ENCODE measurements at places on chromosomes 4 and X.
A peak's percentile ranks its signal among the peaks of the same experiment; 100 is the strongest.

GRCh38 chrX:153966841-153967535, 4.6 kb downstream of the HCFC1 start:
- DNase-seq = no peak

DNA sequence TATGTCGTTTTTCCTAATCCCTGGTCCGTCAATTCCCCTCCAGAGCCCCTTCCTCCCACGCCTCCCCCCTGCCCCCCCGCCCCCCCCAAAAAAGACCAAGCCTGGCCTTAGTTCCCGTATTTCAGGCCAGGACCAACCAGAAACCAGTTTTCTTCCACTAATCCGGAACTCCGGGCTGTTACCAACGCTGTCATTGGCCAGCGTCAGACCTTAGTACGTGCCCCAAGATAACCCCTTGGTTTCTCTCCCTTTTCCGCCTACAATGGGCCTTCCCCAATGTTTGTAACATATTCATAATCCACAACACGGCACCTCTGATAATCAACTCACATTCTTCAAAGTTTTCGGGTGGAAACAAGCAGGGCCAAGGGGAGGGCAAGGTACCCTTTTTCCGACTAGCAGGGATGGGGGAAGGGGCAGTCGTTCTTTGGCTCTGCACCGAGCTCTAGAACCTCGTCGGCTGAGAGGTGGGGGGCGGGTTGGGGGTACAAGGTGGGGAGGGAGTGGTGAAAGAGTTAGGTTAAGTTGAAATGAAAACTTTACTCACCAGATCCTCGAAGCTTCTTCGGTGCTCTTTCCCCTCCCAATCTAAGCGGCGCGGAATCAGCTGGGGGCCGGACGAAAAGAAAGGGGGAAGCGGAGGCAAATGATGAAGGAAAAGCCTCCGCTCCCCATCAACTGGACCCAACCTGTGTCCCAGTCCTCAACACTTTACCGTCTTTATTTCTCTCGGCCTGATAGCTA, 1.5 kb downstream of the BRWD3 start:
- DNase-seq = peak; percentile 23

DNA sequence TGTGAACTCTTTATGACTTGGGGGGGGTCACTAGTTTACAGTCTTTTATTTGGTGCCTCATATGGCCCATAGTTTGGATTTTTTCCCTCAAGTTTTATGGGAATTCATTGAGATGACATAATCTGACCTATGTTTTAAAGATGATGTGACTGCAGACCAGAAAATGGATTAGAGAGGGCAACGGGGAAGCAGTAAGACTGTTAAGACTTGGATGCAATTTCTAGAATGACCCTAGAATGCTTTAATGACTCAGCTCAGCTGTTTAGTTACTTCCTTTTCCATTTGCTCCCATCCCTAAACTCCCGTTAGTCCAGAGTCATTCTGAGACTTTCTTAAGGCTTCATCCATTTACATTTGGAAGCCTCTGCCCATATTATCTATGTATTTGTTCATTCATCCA, 59.9 kb upstream of the PDGFRA start:
- no peak for DNase-seq

DNA sequence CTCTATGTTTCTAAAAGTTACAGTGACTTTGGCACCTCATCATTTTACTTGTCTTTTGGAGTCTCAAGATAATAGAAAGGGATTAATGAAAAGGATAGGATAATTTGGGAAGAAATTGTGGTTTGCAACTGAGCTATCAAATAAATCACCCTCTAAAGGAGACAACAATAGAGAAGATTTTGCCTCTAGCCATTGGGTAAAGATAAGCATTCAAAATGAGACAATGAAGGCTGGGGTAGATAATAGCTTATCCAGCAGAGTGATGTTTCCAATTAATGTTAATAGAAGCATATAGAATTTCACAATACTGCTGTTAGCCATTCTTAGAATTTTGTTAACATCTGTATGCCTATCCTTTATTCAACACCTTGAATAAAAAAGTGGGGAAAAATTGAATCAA, 1177.6 kb downstream of the ADGRL3 start:
- no peak for DNase-seq

- no peak for DNase-seq
These were observed 313.4 kb downstream of the TENM3 start for GRCh38 chr4:182556580-182556979.

- DNase-seq = no peak
These were observed 33.9 kb downstream of the NAA11 start for GRCh38 chr4:79292008-79292407.

DNA sequence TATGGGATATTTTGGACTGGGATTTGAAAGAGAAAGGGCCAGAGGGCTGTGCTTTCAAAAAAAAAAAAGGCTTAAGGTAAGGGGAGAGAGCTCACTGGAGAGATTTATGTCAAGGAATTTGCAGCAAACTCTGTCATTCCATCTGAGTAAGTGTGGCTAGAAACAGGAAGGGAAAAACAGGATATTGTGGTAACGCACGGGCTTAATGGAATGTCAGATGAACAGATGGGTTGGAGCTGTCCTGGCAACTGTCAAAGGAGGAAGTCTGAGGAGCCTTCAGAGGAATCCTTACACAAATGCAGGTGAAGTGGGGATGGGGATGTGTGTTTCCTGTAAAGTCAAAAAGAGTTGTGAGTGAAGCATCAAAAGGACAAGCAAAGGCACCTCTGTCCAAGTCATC, 15.1 kb upstream of the NKX3-2 start:
- DNase-seq = no peak
